Activated T-cell treated with anti-CD3 and anti-CD28 coated beads for 1 hour (primary cell): ENCODE measurements at places on chromosomes 6 and 20.

GRCh38 chr6:87334683-87335082 is 5.6 kb upstream of the GJB7 start:
- DNase-seq, result no peak

DNA sequence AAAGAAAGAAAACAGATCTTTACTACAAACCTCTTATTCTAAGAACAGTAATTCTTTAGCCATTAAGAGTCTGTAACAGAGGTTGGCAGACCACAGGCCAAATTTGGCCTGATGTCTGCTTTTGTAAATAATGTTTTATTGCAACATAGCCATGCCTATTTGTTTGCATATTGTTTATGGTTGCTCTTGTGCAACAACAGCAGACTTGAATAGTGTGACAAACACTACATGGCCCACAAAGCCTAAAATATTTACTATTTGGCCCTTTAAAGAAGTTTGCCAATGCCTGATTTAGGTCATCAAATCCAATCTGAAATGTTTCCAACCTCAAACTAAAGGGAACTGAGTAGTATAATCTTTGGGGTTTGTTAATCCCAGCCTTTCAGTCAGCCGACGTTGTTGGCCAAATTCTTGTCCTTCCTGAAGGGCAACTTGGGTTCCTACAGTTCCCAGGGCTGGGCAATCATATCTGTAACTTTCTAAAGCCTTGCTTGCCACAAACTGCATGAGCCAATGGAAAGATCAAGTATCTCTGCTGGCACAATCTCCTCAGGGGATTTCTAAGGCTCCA is 33.9 kb upstream of the TBC1D20 start:
- no peak for DNase-seq

GRCh38 chr20:50336661-50337060 is 146.0 kb downstream of the CEBPB start:
- no peak for DNase-seq

GRCh38 chr6:142443532-142443931 is 141.7 kb downstream of the ADGRG6 start:
- DNase-seq, result no peak

DNA sequence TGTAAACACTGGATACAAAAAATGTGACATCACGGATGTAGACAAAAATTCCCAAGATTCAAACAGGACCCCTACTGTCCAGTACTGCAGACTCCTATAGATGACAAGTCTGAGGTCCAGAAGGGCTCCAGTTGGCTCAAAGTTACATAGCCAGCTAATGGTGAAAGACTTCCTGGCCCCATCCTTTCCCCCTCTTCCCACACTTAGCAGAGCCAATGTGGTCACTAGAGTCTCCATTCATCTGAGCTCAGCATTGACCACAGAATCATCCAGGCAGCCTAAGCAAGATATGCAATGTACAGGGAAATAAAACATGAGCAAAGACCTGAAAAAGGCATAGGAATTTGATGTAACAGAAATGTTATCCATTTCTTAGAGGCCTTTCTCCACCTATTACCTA is 180.5 kb downstream of the ADAT2 start:
- no peak for DNase-seq

- DNase-seq, result no peak
Observed at GRCh38 chr6:129583866-129584265, 126.1 kb downstream of the ARHGAP18 start.
